ENCODE measurements at places on chromosomes 11 and 22.

GRCh38 chr11:59173964-59174663 lies 2.2 kb downstream of the DTX4 start:
- no peak for DNase-seq

GRCh38 chr11:62394825-62395538 lies 23.9 kb upstream of the SCGB1A1 start:
- peak; percentile 42 for DNase-seq

DNA sequence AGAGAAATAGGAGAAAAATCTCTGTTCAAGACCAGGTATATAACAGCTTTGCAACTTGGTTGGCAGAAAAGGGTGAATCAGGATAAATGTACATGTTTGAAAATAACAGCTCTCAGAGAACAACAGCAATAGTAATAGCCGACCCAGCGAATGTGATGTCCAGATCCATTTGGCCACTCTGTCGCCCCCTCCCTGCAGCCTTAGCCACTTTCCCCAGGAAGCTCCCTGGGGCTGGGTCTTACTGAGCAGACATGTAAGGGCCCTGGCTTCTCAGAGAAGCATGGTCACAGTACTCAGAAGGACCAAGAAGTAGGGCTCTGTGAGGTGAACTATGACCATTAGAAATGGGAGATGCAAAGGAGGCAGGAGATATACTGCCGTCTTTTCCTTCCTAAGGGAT lies 154.1 kb upstream of the SNX19 start:
- DNase-seq, result no peak

GRCh38 chr22:39312410-39312809 lies 7.0 kb downstream of the RPL3 start:
- DNase-seq, result peak; percentile 26

DNA sequence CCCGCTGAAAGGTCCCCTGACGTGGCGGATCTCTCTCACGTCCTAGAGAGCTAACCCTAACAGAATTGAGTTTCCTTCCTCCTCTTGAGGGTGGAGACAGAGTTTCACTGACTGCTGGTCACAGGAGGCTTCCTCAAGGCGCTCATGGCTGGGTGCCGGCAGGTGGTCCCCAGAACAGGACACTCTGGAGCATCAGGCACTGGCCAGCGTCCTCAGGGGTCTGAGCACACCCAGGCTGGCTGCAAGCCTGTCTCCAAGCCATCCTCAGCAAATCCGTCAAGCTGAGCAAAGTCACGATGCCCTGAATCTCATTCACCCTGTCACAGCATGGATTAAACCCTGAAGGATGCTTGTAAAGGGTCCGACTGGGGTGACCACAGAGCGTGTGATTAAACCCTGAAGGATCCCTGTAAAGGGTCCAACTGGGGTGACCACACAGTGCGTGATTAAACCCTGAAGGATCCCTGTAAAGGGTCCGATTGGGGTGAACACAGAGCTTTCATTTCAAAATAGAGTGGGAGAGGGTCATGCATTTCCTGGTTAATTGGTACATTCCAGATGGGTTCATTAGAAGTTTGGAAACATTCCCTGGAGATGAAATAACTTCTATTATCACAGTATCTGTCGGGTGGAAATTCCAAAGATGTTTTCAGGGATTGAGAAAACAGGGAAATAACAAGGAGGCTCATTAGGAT lies 473.0 kb downstream of the BRD1 start:
- no peak for DNase-seq

GRCh38 chr11:73156686-73157085 lies 14.6 kb upstream of the FCHSD2 start:
- DNase-seq, result no peak

GRCh38 chr22:36259615-36260300 lies 6.8 kb downstream of the APOL1 start:
- no peak for DNase-seq

DNA sequence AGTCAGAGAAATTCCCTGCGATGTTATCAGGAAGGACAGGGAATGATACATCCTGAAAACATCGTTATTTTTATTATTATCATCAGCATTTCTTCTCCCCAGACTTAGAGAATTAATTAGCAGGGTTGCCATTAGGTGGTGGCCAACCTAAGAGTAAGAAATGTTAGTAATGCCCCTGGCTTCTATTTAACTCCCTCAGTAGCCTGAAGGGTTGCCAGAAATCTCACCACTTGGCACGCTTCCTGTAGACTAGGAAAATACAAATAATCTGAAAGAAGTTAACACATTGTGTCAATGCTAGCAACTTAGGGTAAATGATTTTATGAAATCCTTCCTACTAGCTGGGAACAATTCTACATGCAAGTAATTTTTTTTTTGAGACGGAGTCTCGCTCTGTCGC lies 45.5 kb downstream of the ENDOD1 start:
- no peak for DNase-seq

DNA sequence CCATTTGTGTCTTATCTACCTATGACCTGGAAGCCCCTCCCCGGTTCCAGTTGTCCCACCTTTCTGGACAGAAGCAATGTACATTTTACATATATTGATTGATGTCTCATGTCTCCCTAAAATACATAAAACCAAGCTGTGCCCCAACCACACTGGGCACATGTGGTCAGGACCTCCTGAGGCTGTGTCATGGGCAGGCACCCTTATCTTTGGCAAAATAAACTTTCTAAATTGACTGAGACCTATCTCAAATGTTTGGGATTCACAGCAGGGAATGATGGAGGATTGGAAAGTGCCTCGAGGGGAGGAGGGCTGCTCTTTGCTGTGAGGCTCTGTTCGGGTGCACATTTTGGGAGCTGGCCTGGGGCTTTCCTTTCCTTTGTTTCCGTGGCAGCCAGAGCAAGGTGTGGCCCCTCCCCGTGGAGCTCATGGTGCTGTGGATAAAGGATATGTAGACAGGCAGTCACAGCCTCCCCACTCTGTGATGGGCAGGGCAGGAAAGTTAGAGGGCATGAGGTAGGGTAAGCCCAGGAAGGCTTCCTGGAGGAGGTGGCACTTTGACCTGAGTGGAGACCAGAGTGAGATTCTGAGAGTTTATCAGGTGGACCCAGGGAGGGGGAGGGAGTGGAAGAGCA lies 615.6 kb downstream of the TBC1D22A start:
- DNase-seq, result no peak

DNA sequence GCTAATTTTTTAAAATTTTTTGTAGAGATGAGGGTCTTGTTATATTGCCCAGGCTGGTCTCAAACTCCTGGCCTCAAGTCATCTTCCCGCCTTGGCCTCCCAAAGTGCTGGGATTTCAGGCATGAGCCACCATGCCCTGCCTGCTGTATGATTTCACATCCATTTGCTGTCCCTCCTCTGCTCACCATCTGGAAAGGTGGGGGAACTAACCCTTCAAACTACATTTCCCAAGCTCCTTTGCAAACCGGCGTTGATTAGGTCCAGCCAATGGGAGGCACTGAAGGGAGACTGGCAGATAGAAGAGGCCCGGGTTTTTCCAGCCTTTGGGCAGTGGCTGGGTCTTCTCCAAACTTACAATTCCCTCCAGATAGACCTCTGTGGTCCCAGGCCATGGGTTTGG lies 19.3 kb downstream of the RFPL1 start:
- DNase-seq, result no peak

- DNase-seq, result no peak
Measured at GRCh38 chr11:105592035-105592434, 17.8 kb upstream of the GRIA4 start.

DNA sequence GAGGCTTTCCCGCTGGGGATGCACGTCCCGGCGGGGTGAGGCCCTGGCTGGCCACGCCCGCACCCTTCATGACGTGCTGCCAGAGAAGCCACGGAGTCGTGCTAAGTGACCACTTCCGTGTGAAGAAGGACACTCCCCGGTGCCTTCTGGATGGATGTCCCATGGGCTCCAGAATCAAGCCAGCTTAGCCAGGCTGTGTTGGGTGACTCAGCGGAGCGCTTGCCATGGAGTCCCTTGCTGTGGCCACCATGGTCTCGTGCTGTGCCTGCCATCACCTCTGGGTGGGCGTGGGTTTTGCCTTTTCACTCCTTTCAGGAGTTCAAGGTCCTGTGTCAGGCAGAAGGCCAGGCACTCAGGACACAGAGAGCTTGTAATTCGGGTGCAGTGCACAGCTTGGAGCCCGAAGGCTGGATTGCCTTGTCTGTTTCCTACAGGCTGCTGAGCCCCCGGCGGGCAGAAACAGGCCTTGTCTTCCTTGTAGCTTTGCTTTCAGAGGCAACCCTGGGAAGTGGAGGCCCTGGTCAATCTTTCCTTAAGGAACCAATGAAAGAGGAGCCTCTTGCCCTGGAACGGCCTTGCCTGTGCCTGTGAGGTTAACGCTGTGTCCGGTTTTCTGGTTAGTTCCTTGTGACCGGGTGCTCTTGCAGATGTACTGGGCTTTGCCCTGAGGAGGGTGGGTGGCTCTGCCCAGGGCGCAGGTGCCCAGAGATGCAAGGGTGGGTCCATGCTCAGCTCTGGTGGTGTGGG lies 268.6 kb downstream of the TBC1D22A start:
- DNase-seq, result no peak

GRCh38 chr22:28244757-28245156 lies 325.7 kb upstream of the PITPNB start:
- DNase-seq, result no peak

DNA sequence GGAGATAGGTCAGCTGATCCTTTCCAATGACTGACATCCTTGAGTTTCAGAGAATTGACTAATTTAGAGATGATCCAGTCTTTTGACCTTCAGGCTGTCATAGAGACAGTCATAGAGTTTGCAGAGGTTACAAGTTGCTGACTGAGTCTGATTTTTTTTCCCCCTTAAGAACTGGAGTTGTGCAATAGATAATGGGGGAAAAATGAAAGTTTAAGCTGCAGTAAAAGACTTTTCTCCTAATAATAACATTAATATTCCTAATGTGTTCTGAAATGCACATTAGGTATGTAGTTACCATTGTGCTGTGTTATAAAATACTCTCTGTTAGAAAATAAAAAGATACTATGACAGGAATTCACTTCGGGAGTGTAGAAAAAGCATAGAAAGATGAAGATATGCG lies 876.9 kb upstream of the RAG2 start:
- no peak for DNase-seq

DNA sequence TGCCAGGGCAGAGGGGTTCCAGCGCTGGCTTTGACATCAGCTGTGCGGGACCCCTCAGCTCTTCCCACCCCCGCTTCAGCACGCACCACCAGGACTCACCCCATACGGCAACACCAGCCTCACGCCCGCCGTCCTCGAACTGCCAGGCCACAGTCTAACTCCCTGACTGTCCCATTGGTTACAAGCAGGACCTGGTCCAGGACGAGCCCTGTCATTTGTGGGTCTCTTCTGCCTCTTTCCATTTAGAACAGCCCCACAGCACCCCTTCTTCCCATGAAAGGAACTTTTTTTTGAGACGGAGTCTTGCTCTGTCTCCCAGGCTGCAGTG lies 81.7 kb downstream of the PHF21B start:
- DNase-seq, result no peak

DNA sequence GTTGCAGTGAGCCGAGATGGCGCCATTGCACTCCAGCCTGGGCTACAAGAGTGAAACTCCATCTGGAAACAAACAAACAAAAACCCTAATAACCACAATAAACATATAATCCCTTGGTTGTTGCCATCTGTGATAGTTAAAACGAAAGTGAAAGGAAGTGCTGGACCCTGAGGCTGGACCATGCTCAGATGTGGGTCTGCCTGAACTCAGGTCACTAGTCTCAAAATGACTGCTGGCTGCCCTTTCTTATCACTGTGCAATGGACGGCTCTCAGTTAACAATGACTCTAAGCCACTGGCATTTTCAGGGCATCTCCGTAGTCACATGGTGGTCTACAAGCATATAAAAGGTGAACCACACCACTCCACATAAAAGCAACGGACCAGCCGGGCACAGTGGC lies 48.2 kb upstream of the FTH1 start:
- DNase-seq, result no peak

DNA sequence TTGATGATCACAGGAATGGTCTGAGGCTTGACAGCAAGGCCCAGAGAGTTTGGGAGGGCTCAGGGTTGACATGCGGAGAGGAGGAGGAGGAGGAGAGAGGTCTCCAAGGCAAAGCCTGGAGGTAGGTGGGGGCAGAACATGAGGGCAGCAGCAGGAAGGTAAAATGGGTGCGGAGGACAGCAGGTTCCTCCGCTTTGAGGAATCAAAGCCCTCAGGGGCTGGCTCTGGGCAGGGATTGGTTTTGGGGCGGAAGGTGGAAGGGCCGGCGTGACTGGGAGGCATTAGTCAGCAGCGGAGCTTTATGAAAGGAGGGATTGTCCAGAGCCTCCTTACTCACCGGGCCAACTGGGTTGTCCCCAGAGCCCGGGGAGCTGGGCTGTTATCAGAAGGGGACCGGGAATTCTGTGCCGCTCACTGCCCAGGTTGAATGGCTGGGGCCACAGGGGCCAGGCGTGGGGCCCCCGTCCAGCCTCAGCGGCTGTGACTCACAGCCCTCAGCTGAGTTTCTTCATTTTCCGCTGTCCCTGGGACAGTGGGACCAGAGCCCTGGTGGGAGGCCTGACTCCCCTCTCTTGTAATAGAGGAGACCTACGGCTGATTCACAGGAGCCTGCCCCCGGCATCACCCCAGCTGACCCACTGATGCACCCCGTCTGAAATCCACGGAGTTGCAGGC lies 36.2 kb downstream of the LIF start:
- DNase-seq, result no peak

DNA sequence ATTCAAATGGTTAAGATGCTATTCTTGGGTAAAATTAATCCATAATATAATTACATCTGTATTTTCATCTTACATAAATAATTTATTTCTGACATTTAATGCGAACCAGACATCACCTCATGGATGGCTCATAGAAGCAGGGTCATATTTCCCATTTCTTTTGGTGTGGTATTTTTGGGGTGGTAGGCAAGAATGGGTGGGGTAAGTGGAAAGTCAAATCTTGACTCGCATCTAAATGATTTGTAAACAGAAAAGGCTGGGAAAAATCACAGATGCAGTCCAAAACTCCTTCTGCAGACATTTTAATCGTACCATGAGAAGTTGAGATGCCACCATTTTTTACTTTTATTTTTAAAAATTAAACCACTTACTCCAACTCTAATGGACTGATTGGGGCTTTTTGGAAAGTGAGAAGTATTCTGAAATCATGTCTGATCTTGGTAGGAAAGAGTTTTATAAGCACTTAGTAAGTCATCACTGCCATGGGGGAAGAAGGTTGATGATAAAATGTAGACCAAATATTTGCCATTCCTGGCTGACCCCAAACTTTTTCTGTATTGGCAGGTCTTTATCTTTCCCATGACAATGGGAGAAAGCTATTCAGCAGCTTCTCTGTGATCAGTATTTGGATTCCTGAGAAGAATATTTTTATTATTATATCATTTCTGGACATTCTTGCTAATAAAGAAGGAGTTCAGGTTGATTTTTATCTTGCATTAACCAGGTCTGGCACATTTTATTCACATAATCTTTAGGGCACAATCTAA lies 47.2 kb upstream of the BLID start:
- no peak for DNase-seq

DNA sequence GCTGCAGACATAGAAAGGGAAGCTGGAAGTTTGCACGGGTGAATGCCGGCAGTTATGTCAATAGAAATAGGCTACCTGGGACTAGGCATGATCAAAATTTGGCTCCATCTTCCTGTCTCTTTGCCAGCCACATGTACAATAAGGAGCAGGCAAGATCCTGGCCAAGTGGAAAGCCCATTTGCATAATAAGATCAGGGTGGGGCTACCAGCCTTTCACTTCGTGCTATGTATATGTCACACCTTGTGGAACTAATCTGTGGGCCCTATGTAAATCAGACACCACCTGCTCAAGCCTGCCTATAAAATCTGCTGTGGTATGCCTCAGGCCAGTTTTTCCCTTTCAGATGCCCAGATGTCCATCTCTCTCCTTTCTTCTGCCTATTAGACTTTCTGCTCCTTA lies 79.3 kb upstream of the DRD2 start:
- DNase-seq, result no peak
